ENCODE measurements at places on chromosomes 3 and 15.

DNA sequence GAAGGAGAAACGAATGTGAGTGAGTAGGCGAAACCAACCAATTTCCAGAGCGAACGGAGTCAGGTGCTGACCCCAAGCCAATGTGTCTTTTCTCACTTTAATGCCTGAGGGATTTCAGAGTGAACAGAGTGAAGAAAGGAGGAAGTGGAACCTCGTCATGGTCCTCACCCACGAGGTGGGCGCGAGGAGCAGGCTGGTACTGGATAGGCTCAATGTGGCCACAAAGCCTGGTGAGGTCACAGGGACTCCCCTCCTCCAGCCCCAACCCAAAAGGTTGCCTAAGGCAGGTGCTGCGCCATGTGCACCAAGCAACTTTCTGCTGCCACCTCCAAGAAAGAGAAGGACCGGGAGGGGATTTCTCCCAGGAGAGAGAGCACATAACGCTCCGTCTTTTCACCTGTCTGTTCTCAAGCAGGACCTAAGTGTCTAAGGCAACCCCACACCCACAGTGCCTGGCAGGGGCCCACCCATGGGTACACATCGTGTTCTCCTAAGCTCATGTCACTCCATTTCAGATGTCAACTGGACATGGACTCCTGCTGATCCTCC is 3.8 kb downstream of the NRROS start:
- no peak for DNase-seq

- DNase-seq: no peak
These were observed at the start of gene FBXO40 for GRCh38 chr3:121592856-121593702. Gene FBXO40 (plus strand): TSS chr3:121593379. CDS start chr3:121620576, 27,197 bp downstream.

DNA sequence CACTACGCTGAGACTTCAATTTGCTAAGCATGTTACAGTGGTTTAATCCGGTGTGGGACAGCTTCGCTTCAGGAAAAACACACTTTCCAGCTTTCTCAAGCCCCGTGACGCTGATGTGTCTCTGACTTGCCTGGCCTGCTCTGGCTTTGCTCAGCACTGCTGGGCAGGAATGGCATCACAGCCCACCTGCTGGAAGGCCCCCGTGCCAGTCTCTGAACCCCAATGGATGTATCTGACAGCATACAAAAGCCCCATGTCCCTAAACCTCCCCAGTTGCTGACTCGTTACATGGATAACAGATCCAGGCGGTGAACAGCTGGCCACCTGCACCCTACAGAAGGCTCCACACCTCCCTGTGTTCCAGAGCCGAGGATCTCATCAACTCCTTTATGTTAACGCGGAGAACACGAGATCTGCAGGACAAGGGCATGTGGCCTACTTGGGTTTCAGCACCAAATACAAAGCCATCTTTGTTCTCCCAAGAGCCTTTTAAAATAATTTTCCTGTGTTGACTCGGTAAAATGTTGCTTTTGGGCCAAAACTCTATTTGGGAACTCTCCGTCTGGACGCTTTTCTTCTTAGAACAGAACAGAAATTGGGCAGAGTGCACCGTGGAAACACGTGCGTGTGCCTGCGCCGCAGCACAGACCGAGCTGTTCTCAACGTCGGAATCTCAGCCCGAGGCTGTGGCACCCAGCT is 61.4 kb downstream of the ATP10A start:
- no peak for DNase-seq

DNA sequence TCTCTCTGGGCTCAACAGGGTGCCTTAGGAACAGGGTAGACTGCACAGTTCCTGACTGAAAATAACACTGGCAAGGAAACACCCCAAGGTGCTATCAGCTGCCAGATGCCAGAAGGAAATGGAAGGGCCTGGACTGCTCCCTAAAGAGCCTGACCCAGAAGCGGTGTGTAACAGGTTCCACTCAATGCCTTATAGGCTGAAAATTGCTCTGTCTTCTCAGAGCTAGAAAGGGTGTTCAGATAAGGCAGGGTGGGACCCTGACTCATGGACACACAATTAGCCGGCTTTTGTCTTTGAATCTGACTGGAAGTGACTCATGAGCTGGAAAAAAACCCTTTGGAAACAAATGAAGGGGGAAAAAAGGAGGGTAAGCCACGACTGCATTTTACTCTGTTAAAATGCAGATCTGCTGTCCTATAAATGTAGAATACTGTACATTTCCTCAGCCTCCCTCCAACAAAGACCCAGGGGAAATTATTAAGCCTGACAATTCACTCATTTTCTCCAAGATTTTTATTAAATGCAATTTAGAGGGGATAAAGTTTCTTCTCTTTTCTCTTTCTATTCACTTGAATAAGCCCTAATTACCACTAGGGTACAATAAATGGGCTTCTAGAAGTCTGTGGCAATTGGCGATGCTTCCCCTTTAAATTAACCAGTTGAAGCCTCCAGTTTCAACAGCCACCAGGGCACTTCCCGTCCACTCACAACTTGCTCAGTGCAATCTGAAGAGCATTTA is 160.2 kb upstream of the TBL1XR1 start:
- peak; percentile 72 for DNase-seq

DNA sequence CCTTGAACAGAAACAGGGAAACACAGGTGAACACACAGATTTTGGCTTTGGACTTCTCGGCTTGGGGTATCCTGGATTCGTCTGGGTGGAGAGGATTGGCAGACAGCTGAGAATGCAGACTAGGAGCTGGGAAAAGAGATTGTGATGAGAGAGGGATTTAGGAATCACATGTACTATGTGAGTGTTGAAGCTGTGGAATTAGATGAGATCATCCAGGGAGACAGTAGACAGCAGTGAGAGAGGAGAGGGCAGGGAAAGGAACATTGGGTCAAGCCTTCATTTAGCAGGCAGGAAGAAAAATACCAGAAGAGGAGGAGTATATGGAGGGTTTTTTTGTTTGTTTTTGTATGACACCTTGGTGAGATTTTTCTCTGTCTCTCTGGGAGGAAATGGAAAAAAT is 262.1 kb upstream of the TBL1XR1 start:
- no peak for DNase-seq

DNA sequence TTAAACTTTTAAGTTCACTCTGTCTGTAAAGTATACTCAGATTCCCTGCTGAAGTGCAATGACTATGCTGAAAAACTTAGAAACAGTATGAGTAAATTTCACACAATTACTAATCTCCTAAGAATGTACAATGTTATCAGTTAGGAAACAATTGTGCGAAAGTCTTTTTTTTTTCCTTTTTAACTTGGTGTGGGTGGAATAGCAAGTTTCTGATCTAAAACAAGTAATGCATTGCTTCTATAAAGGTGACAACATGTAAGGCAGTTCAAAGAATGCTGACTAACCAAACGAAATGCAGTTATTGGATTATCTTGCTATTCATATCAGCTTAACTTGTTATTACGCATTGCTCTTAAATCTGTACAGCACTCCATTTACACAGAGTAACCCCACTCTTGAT is 19.3 kb upstream of the SLC12A8 start:
- DNase-seq: peak; percentile 43
